ENCODE measurements at places on chromosomes 5 and 9.

DNA sequence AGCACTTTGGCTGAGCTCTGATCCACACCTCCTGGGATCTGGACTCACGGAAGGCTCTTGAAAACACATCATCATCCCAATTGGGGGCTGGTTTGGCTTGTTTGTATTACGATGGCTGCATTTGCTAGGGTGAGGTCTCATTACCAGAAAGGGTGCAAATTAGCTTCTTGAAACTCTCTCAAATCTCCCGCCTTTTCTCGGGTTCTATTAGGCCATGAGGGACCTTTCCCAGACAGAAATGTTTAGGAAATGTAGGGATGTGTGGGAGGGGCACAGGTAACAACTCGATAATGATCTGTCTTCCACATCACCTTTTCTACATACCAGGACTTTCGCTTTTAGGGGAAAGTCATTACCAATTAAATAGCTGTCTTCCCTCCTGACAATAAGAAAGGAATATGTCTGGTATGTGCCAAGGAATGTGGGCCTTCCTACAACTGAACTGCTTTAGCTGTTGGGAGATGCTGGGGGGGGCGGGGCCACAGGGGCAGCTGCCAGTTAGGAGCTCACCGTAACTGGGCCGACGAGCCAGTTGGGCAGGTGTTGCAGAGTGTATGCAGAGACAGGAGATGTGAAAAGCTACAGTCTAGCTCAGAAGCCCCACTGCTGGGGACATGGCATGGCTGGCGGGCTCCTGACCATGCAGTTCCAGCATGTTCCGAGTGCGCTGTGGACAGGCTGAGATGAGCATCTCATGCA is 71.2 kb downstream of the AK8 start:
- DNase-seq = no peak

DNA sequence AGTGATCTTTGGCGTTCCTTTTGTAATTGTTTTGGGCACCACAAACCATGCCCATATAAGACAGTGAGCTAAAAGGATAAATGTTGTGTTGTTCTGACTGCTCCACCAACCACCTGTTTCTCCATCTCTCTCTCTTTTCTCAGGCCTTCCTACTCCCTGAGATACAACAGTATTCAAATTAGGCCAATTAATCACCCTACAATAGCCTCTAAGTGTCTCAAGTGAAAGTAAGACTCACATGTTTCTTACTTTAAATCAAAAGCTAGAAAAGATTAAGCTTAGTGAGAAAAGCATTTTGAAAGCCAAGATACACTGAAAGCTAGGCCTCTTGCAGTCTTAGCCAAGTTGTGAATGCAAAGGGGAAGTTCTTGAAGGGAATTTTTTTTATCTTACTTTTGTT is 268.8 kb upstream of the NREP start:
- DNase-seq = no peak

DNA sequence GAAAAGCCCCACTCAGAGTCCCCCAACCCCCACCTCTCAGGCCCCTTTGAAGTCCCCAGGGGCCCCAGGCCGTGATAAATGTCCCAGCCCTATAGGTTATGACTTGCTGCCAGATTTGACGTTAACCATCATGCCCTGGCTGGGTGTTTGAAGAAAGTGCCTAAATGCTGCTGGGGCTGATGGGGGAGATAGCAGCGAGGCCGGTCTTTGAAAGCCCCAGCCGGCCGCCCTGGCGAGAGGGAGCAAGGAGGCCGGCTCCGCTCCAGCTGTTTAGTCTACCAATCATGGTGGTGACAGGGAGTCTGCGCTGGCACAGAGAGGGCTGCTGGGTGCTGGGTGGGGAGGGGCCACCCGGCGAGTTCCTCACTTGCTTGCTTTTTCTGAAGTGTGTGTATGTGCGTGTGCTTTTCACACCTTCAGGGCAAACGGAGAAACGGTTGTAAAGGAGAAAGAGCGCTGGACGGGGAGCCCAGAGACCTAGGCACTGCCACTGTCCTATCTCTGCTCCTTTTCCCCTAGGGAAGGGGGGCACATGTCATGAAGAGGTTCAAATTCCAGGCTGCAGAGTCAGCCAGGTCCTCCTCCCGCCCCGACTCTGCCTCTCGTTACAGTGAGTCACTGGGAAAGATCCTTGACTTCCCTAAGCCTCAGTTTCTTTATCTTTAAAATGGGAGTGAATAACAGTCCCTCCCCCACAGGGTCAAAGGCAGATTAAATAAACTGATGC is 126.1 kb upstream of the HAND1 start:
- DNase-seq = no peak

- no peak for DNase-seq
These were observed 3.8 kb upstream of the TOR4A start for GRCh38 chr9:137273611-137274320.

DNA sequence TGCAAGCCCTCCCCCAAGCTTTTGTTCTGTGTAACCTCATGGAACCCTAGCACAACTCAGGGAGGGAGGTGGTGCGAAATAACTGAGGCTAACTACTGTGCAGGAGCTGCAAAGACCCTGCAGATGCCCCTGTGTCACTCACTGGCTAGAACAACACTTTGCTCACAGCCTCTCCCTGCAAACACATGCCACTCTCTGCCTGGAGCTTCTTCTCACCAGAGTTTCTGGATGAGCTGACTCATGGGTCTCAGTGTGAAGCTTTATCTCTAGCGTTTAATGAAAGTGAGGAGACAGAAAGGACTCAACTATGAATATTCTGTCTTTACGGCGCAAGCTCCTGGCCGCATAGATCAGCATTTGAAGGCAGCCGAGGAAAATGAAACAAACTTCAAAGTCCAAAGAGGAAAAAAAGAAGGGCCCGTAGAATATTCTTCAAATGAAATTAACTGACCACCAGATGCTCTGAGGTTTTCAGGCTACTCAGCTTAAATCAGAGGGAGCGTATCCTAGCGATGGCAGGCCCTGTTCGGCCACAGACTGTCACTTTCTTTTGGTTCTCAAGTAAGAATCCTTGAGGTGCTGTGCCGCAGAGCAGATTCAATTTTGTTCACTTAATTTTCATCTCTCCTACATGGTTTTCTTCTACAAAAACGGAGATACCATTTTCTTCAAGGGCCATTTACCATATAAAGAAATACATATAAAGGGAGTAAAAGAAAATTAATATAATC is 77.7 kb upstream of the TAS2R1 start:
- DNase-seq = no peak

DNA sequence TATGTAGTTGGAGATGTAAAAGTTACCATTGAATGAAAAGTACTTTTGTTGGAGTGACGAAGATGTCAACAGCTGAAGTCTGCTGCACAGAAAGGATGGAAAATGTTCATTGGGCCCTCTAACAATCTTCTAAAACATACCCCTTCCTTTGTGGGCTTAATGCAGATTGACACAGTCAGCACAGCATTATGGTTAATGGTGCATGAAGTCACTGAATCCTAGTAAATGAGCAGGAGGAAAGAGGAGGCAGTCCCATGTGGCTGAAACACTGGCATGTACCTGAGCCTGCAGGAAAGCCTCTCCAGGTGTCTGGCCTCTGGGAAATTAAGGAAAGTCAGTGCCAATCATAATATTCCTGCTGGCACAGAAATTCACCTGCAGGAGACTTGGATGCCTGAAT is 153.8 kb downstream of the ARL15 start:
- no peak for DNase-seq

GRCh38 chr5:169751490-169751889 is 114.4 kb downstream of the DOCK2 start:
- DNase-seq = no peak

DNA sequence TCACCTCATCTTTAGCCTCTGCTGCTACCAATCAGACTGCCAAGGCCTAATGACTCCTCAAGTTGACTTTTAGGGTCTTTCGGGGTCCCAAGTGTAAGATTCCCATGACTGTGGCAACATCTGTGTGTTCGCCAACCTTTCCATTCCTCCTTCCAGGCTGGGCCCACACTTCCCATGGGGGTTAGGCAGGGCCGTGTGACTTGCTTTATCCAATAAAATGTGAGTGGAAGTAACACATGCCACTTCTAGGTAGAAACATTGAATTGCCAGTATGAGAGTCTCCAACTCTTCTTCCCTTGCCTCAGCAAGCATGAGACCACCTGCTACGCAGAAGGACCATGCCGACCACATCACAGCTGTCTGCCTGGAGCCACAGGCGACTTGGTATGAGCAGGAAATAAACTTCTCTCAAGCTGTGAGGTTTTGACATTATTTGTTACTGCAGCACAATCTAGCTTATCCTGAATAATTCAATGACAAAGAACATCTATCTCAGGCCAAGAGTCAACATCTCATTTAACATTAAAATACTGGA is 190.4 kb upstream of the IER5L start:
- no peak for DNase-seq

DNA sequence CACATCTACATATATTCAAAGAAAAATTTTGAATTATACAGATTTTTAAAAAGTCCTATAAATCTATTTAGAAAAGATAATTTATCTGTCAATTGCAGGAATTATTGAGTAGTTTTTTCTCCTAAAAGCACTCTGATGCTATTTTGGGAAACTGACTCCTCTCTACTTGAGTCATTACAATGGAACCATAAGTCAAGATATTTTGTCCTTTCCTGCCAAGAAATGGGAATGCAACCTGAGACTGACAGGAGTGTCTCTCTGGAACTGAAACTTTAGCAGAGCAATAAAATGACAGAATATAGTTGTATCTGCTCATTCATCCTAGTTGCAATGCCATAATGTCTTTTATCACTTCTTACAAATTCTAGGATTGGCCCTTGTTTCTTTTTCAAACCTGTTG is 48.6 kb downstream of the CARTPT start:
- no peak for DNase-seq

DNA sequence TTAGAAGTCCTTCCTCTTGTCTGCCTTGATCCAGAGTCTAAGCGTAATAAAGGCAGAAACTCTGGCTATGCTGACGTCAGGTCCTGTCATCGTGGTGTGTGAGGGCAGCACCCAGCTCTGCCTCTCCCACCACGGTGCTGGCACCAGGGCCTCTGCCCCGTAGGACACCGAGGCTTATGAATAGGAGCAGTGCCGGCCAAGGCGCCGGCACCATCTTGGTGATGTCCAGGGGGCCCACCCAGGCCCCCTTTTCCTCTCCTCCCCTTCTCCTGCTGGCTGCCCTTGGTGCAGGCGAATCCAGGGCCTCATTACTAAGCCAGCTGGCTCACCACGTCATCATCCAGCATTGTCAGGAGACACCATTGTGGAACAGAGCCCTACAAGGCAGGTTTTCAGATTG is 252.3 kb downstream of the FANCC start:
- no peak for DNase-seq

GRCh38 chr9:107767711-107768110 is 278.1 kb upstream of the KLF4 start:
- DNase-seq = no peak

- DNase-seq = no peak
These were observed 18.6 kb downstream of the CD74 start for GRCh38 chr5:150394131-150394530.

GRCh38 chr5:107542428-107542827 is 128.3 kb downstream of the EFNA5 start:
- DNase-seq = no peak

GRCh38 chr5:118548761-118549720 is 439.3 kb downstream of the DTWD2 start:
- DNase-seq = no peak

GRCh38 chr9:113649054-113649453 is 185.5 kb downstream of the RGS3 start:
- peak; percentile 40 for DNase-seq

DNA sequence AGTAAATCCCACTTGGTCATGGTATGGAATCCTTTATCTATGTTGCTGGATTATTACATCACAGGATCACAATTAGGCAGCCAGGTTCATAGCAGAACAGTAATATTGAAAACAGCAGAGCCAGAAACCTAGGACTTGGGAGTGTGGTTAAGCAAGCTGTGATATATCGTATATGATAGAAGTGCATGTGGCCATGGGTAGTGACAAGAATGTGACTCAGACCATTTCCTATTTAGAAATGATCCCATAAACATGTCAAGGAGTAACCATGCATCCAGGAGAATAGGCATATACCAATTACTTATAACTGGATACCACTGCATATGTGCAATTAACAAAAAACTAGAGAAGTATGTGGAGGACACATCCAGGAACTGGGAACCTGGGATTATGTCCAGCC is 31.2 kb downstream of the AMBP start:
- DNase-seq = no peak

GRCh38 chr5:127092690-127093089 is 19.4 kb upstream of the C5orf63 start:
- no peak for DNase-seq

GRCh38 chr5:10045376-10045775 is 204.3 kb downstream of the ATPSCKMT start:
- no peak for DNase-seq

GRCh38 chr9:137456864-137457405 is 2.2 kb downstream of the NSMF start:
- no peak for DNase-seq

DNA sequence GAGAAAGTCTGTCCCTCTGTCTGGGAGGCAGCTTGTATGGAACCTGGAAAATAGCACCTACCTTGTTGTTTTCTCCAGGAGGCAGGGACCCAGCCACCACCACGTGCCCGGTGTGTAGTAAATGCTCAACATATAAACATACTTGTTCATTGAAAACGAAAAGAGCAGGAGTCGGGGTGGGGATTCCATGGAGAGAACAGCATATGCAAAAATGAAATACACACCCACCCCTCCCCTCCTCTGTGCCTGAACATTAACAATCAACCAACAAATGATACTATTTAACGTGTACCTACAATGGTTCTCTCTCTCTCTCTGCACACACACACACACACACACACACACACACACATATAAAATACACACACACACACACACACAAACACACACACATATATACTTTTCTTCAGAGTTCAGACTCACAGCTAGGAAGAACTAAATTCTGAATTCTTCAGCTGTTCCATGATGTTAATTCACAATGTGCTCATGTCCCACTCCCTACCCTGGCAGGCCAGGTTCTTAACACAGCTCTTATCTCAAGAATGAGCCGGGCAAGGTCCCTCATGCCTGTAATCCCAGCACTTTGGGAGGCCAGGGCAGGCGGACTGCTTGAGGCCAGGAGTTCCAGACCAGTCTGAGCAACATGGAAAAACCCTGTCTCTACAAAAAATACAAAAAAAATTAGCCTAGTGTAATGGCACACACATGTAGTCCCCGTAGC is 16.3 kb upstream of the DENND1A start:
- no peak for DNase-seq

DNA sequence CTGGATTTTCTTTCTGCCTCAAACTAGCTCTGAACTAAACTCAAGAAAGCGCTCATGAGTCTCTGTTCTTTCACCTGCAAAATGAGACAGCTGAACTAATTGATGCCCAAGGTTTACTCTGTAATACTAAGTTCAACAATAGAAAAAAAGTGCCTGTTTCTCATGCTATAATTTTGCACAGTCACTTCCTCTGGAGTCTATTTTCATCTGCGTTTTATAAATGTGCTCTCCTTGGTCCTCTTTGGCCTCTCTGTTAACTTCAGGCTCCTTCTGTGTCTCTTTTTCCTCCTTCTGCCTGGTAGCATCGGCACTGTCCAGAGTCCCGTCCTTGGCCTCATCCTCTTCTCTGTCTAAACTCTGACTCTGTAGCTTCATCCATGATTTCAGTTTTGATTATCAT is 311.9 kb upstream of the TLE4 start:
- no peak for DNase-seq

- no peak for DNase-seq
These were observed 82.1 kb downstream of the EHMT1 start for GRCh38 chr9:137700911-137701310.

GRCh38 chr5:44660251-44660650 is 148.5 kb upstream of the MRPS30 start:
- DNase-seq = no peak
